Kidney tubule cell (primary cell): ENCODE measurements at places on chromosomes 1 and 21.

- DNase-seq: no peak
Measured at GRCh38 chr1:164774413-164774812, 215.4 kb downstream of the PBX1 start.

DNA sequence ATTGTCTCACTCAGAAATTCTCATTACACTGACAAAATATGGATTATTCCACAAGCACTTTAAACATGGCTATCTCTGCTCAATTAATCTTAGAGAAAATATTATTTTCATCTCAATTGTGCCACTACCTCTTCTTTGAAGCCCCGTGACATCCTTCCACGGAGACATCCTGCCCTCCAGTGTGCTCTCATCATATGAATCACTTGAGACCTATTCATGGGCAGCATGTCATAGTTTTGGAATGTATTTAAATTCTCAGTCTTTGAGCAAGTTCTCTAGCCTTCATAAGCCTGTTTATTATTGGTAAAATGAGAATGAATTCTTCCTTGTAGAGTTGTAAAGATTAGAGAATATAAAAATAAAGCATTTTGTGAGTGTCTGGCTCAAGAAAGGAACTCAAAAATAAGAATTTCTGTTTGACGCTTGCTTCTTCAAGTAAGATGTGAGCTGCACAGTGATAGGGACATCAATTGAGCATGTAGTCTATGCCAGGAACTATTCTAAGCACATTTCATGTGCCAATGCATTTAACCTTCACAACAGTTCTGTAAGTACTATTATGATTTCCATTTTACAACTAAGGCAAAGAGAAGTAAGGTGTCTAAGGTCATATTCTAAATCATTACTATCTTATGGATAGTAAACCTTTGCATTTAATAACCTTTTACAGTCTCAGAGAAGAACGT is 557.4 kb upstream of the ZRANB2 start:
- peak; percentile 70 for DNase-seq

DNA sequence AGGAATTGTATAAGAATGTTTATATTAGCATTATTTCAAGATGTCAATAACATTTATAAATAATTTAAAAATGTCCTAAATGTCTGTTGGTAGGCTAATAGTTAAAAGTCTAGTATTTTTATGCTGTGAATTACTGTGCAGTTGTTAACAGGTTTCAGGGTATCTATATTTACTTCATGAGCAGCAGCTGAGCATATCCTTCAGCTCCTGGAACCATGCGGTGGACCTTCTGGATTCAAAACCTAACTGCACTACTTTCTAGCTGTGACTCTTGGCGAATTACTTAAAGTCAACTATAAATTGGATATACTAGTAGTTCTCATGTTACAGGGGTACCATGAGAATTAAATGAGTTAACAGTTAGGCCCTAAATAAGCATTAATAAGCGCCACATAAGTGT is 3.7 kb downstream of the CEP350 start:
- DNase-seq: no peak

- peak; percentile 87 for DNase-seq
Measured at GRCh38 chr21:43634618-43635017, 24.7 kb downstream of the HSF2BP start.
